ENCODE measurements at places on chromosomes 16 and 17.

DNA sequence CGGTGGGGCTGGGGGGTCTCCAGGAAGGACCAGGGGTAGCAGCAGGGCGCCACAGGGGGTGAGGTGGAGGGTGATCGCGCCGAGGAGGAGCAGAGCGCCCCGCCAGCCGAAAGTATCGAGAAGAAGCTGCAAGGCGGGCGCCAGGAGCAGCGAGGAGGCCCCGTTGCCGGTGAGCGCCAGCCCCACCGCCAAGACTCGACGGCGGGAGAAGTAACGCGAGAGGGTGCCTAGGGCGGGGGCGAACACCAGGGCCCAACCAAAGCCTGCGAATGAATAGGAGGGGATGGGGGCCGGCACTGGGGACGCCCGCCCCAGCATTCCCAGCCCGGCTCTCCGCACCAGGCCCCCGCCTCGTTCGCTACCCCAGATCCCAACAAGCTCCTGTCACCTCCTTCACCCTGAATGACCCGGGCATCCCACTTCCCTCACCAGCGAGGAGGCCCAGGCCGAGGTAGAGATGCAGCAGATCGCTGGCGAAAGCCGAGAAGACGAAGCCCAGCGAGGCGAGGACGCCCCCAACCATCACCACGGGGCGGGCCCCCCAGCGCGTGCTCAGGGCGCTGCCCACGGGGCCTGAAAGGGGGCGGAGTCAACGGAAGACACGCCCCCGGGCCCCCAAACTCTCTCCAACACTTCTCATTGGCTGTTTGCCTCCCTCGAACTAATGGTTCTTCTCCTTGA lies 1.3 kb downstream of the SLC16A11 start:
- no peak for DNase-seq

GRCh38 chr17:76588182-76588581 lies 2.5 kb upstream of the ST6GALNAC2 start:
- DNase-seq: no peak

DNA sequence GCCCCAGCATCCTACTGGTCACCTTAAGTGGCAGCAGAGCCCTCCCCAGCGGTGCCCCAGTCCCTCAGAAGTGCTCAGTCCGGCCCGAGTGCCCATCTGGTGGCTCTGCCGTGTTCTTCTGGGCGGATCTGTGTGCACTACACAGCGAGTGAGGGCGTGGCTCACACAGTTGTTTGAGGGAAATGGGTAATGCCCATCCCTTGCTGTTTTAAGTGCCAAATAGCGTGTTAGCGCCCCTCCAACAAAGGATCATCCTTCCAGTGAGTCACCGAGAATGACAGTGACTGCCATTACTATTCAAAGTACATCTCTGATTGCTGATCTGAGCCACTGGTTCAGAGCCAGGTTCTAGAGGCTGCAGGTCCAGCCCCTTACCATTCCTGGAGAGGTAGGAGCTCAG lies 152.0 kb downstream of the LGALS9B start:
- no peak for DNase-seq

GRCh38 chr16:4217204-4218131 lies 24.4 kb downstream of the SRL start:
- no peak for DNase-seq

- peak; percentile 50 for DNase-seq
Measured at GRCh38 chr16:80300456-80300855, 240.3 kb upstream of the DYNLRB2 start.

DNA sequence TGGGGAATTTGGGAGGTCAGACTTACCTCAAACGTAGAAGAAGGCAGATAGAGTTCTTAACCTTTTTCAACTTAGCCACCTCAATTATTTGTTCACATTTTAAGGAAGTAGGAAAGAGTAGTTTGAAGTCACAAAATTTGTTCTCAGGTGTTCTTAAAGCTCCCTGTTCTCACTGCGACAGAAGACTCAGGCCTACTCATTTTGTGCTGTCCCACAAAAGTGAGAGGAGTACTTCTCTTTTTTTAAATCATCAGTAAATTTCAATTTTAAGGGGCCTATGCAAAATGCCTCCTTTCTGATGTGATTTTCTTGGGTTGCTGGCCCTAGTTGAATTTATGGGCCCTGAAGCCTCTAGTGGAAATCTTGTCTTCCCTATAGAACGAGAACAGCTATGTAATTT lies 133.4 kb downstream of the MAP2K6 start:
- DNase-seq: no peak

DNA sequence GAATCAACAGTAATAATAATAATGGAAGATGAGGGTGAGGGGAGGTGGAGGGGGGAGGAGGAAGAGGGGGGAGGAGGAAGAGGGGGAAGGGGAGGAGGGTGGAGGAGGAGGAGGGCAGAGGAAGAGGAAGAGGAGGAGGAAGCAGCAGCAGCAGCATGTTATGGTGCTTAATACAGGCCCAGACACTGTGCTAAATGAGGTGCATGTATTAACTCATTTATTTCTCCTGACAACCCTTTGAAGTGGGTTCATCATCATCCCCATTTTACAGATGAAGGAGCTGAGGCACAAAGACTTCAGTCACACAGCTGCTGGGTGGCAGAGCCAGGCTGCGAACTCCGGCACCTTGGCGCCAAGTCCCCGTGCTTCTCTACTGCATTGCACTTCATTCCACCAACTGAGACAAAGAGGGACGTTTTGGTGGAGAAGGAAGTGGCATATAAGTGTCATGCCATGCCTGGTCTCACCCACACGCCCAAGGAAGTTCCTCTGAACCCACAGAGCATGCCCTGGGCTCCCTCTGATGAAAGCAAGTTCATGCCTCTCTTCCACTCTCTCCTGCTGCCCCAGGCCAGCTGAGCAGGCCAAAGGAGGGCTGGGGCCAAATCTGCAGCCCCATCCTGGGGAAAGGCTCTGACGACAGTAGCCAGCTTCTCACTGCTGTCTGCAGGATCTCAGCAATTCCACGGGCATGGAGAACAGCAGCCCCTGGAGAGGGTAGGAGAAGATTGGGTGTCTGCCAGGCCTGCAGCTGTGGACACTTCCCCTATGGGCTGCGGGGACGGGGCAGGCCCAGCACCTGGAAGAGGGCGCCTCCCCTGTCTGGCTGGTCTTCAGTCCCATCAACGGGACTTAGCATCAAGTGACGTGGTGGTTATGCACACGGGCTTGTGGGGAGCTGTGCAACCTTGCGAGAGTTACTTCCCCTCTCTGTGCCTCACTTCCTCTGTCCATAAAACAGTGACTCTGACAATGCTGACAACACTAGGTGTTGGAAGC lies 21.8 kb downstream of the XYLT1 start:
- no peak for DNase-seq

GRCh38 chr17:45149669-45150664 lies 1.7 kb downstream of the HEXIM1 start:
- DNase-seq: no peak

DNA sequence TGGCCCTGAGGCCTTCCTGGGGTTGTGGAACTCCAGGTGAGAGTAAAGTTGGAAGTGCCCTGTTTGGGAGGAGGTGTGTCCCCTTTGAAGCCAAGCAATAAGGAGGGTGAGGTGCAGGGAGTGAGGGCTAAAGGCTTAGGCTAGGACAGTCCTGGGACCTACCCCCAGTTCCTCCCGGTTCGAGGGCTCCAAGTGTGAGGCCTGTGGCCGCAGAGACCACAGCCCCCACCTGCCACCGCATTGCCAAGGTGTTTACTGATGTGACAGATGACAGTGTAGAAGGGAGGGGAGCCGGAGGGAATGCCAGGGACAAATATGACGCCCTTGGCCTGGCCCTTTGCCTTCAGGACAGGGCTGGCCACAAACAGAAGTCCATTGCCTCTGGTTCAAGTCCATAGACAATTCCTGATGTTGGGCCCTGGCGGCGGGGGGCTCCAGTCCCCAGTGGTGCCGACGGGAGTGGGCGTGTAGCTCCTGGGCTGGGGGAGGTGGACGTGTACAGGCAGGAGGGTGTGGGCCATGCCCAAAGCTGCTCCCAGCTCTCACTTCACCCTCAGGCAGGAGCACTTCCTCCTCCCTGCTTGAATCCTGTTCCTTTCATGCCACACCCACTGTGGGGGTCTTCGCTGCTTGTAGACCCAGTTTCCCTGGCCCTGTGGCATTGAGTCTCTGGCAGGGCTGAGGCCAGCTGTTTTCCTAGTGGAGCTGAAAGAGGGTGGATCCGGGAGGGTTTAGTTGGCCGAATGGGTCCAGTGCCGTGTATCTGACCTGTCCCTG lies 3.2 kb downstream of the ADORA2B start:
- no peak for DNase-seq

DNA sequence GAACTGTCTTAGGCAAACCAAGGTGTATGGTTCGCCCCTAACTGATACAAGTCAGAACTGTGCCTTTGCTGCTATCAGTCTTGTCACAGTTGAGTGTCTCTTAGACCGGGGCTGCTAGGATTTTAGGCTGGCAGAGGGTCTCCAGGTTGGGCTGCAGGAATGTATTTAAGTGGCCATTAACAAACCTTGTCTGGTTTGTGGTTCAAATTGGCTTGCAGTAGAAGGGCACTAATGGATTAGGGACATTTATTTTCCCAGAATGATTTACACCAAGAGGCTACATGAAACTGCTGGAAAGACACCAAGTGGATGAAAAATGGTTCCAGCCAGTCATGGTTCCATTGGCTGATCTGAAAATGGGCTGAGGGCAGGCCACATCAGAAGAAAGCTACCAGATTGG lies 5.1 kb downstream of the VAT1L start:
- no peak for DNase-seq

- DNase-seq: no peak
Measured at GRCh38 chr16:47699106-47699505, 238.0 kb downstream of the PHKB start.

- no peak for DNase-seq
Measured at GRCh38 chr16:54722210-54722676, 208.4 kb upstream of the IRX5 start.

DNA sequence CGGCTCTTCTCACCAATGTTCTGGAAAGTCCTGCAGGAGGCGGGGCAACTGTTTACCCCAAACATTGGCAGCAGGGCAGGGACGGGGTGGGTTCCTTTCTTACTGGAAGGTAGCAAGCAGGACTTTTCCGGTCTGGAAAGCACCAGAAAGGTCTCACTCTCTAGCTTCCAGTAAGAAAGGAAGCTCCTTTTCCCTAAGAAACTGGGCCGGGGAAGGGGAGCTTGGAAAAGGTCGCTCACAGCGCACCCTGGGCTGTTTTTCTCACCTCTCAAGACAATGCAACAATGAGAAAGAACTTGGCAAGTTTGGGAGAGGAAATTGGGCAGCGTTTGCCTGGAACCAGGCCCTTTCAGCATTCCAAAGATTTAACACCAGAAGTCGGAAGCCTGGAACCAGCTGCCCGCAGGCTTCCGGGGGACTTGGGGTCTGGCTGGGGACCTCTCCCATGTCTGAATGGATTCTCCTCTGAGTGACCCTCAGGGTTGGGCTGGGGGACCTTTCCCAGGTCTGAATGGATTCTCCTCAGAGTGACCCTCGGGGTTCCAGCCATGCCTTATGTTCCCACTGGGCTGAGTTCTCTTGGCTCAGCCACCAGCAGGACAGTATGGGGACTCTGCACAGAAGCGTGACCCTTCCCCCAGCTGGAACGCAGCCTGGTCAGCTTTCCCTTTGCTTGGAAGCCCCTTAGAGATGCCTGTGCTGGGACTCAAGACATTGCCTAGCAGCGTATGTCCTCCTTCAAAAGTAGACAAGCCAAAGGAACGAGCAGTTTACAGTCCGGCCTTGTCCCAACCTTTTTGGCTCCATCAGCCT lies 166.5 kb upstream of the PLCG2 start:
- no peak for DNase-seq

- no peak for DNase-seq
Measured at GRCh38 chr16:68022278-68022727, 729 bp downstream of the DDX28 start.

DNA sequence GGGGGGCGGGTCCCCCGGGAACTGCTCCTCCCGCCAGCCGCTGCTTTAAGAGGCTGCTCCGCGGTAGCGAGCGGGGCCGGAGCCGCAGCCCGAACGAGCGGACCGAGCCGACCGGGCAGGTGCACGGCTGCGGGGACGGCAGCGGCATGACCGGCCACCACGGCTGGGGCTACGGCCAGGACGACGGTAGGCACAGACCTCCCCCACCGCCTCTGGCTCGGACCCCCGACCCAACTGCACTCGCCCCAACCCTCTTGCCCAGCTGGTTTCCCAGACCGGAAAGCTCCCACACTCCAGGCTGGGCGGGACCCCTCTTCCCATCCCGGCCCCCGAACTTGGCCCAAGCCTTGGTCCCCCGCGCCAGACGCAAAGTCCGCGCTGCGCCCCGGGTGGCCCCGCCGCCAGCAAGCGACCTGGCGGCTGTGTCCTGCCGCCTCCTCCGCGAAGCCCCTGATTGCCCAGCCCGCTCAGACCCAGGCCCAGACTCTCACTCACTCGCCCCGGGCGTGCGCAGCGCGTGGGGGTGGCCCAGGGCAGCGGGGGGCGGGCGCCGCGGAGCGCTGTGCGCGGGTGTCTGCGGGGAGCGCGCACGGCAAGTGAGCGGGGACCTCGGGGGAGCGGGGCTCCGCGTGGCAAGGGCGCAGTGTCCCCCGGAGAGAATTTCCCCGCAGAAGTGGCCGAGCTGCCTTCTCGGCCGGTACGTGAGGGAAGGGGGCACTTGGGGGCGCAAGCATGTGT lies at the start of gene CA7:
TSS of gene CA7 (plus strand) at position 73 of the 738 bp plus-strand sequence. CDS start at position 147, 74 bp downstream.
- DNase-seq: no peak

- peak; percentile 89 for DNase-seq
Measured at GRCh38 chr16:87778830-87779579, 13.2 kb upstream of the KLHDC4 start.

DNA sequence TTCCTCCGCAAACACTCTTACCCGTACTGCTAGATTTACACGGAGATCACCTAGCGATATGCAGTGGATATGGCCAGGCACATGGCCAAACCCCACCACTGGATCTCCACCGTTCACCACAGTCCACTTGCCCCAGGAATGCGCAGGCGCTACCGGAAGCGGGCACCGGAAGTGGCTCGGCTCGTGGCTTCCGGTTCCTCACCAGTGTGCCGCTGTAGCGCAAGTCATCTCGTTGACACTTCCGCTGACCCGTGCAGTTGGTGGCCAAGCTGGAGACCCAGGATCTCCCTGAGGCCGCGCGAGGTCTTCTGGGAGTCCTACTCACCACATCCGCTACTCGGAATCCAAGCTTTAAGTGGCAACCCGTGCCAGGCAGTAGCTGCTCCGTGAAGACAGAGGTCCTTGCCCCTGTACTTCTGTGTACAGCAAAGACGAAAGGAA lies 11.5 kb downstream of the ZNF597 start:
- no peak for DNase-seq

Measured in urothelium cell line (cell line).